ENCODE measurements at places on chromosomes 6 and 20.

- peak; percentile 76 for DNase-seq
These were observed 14.5 kb downstream of the CSNK2A1 start for GRCh38 chr20:528923-529604.

DNA sequence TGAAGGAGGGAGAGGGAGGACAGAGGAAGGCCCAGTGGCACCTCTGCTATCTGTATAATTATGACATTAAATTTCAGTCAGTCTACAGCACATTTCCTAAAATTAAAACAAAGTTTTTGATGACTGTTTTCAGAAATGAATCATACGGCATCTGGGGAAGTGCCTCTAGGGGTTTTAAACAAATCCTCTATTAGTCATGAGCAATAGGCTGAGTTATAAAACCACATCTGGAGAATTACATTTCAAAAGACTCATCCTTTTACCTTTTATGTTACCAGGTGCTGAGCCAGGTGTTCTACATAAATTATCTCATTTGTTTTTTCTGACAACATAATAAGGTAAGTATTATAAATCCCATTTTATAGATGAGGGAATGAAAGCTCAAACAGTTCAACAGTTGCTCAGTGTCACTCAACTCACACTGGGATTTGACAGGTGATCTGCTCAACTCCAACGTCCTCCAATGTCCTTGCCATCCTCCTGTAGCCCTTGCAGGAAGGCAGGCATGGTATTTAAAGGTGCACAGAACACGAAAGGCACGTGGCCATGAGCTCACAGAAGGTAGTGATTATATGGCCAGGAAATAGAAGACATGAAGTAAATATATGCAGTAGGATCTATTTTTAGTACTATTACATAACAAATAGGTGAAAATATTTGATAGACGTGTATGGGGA is 184.2 kb upstream of the MAN1A1 start:
- DNase-seq = peak; percentile 63

GRCh38 chr20:6007094-6007528 is 46.7 kb downstream of the LRRN4 start:
- no peak for DNase-seq

DNA sequence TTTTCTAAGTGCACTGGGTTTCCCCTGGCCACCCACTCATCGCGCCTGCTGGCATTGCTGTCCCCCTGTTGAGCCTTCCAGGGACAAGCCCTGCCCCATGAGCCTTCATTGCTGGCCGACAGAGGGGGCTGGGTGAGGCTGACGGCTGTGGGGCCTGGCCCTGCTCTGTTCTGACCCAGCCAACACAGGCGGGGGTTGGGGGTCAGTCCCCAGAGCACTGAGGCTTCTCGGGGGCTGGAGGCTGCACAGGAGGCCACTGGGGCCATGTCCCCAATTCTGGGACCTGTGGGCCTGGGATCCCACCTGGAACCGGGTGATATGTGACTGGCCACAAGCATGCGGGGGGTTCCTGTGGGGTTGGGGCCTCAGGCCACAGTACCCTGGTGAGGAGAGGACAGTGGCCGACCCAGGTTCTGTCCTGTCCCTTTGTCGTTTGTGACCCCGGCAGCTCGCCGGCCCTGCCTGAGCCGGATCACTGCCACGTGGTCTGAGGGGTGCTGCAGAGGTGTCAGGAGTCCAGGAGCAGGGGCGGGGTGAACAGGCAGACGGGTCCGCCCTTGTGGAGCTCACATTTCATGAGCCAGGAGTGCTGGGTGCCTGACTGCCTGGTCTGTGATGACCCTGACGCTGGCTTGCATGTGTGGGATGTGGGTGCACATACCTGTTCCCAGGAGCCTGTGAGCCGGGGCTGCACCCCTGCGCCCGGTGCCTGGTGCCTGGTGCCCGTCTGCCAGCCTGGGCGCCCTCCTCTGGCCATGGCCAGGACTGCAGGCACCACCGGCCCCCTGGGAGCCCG is 2.1 kb upstream of the COL20A1 start:
- DNase-seq = no peak

DNA sequence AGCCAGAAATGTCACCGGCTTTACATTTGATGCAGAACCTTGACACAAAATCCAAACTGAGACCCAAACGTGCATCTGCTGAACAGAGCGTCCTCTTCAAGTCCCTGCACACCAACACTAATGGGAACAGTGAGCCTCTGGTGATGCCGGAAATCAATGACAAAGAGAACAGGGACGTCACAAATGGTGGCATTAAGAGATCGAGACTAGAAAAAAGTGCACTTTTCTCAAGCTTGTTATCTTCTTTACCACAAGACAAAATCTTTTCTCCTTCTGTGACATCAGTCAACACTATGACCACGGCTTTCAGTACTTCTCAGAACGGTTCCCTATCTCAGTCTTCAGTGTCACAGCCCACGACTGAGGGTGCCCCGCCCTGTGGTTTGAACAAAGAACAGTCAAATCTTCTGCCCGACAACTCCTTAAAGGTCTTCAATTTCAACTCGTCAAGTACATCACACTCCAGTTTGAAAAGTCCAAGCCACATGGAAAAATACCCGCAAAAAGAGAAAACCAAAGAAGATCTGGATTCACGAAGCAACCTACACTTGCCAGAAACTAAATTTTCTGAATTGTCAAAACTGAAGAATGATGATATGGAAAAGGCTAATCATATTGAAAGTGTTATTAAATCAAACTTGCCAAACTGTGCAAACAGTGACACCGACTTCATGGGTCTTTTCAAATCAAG is 108.4 kb downstream of the RTN4IP1 start:
- DNase-seq = no peak

DNA sequence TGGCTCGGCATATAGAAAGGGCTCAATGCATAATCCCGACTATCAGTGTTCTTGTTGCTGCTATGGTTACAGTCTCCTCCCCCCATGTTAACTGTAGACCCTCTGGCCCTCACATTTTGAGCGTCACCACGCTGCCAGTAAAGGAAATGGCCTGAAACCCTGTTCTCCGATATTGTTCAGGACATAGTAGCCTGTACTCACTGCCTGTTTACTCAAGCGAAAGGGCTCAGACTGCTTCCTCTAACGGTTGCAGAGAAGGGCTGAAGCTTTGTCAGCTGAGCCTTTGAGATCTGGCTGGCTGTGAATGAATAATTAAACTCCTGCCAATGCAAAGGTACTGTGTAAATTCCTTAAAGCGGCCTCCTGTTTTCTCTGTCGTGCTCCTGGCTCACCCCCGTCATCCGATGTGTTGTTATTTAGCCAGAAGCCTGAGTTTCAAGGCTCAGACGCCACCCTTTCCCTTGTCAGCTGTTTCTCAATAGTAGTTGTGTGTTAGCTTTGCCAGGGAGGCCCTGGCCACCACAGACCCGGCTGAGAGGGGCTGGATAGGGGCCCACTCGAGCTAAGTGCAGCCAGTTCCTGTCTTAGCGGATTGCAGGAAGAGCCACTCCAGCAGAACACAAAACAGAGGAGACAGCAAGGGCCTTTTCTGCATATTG is 31.2 kb upstream of the RALGAPA2 start:
- peak; percentile 14 for DNase-seq

DNA sequence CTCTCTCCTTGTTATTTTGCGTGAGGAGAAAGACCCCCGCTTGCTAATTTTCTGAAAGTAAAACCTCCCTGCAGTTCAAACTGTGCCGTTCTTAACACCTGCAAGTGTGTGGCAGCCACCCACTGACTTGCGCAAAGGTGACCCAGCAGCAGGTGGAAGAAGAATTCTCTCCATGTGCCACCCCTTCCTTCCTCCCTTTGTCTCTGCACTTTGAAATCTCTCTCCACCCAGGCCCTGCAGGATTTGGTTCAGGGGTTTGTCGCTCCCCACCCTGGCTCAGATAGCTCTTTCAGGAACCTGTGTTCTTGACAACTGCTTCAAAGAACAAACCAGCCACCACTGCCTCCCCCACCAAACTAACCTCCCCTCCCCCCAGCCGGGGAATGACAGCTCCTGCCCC is 41.4 kb downstream of the ZNF831 start:
- DNase-seq = no peak

- DNase-seq = no peak
These were observed 190.3 kb upstream of the PCSK2 start for GRCh38 chr20:17036541-17036940.

GRCh38 chr20:13265941-13266340 is 44.9 kb downstream of the ISM1 start:
- DNase-seq = no peak

DNA sequence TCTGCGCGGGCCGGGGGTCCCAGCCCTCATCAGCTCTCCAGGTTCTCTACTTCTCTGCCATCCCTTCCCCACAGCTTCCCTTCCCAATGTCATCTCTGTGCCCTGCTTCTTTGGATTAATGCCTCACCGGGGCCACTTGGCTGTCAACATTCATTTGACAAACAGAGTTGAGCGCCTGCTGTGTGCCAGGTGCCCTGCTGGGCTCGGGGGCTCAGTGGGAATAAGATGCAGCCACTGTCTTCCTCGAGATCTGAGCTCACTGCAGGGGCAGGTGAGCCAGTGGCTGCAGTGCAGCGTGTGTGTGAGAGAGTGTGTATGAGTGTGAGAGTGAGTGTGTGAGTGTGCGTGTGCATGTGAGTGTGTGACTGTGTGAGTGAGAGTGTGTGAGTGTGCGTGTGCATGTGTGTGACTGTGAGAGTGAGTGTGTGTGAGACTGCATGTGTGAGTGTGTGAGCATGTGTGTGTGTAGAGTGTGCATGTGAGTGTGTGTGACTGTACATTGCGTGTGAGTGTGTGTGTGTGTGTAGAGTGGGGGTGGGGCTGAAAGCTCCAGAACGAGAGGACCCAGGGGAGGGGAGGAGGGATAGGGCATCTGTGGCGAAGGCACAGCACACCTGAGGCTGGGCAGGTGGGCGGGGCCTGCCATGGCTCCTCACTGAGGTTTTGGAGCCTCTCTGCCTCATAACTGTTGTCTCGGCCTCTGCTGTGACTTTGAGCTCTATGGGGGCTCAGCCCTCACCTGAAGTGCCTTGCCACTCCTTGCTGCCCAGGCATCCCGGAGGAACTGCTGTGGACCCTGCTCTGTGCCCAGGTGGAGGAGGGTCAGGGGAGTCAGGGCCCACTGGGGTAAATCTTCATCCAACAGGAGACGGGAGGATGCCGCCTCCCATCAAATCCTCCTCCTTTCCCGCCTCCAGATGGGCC is 36.5 kb upstream of the PHACTR3 start:
- no peak for DNase-seq

DNA sequence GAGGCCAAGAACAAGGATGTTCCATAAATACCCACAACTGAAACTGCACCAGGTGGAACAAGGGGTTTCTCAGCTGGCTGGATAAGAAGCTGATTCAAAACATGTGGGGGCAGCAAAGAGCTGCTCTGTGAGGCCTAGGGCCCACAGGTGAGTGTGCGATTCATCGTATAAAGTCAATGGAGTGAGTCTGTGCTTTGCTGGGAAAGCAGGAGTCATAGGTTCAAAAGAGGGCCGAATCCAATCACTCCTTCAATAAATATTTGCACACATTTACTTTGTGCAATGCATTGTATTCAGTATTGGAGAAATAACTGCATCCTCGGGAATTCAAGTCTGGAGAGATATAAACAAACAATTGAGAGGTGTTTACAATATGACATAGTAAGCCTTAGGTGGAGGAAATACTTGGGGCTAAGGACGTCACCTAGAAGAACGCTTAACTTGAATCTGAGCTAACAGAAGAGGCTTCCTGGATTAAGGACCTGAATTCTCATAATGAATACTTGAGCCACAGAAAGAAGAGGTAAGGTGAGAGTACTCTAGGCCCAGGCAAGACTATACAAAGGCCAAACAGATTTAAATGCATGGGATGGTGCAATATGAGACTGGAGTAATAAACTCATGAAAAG is 83.7 kb upstream of the TMEM30A start:
- no peak for DNase-seq

- peak; percentile 45 for DNase-seq
These were observed 34.2 kb upstream of the B4GALT5 start for GRCh38 chr20:49747707-49748524.

- DNase-seq = no peak
These were observed 14.3 kb downstream of the B4GALT5 start for GRCh38 chr20:49699200-49699992.

GRCh38 chr20:54237116-54237943 is 29.4 kb downstream of the PFDN4 start:
- DNase-seq = no peak

- DNase-seq = no peak
These were observed 881 bp upstream of the MCM3 start for GRCh38 chr6:52285177-52286068.

DNA sequence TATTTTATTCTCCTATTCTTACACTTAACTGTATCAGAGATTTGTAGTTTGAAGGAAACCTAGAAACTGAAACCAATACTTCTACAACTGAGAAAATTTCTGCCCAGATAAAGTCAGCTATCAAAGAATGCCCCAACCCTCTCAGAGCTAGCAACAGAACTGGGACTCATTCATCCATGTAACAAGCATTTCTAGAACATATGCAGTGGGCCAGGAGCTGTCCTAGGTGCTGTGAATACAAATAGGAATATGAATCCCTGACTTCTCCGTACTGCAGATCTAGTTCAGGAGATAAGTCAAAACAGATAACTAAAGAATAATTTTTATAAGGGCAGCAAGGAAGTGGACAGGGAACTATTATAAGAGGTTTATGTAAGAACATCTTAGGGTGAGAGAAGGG is 654.1 kb upstream of the NOX3 start:
- no peak for DNase-seq

DNA sequence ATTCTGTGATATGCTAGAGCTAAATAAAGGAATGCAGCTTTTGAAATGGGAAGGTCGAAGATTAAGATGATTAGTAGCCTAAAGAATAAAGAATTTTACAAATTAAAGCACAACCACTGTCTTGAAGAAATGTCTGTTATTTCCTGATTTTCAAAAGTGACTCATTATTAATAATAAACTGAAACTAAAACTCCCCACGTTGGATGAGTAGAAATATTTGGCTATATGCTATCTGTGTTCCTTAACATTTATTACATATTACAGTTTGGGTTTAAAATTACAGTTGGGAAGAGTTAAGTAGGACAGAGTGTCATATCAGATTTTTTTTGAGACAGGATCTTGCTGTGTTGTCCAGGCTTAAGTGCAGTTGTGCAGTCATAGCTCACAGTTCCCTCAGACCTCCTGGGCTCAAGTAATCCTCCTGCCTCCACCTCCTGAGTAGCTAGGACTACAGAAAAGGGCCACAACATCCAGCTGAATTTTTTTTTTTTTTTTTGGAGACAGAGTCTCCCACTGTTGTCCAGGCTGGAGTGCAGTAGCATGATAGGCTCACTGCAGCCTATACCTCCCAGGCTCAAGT is 47.1 kb downstream of the AKIRIN2 start:
- DNase-seq = no peak

DNA sequence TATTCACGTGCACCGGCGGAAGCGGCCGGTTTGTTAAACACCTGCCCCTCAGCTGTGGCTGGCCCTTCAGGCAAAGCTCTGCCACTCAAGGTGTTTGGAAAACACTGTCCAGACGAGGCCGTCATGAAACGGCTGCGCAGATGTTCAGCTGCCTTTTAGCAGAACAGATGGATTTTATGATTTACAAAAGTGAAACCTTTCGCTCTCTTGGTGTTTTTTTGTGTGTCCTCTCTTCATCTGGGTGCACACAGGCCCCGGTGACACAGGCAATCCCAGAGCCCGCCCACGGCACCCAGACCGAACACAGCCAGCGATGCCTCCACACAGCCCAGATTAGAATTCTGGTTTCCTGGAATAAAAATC is 397.0 kb downstream of the SMOC2 start:
- no peak for DNase-seq

- DNase-seq = no peak
These were observed 35.9 kb upstream of the FAM135A start for GRCh38 chr6:70377372-70377771.
